ENCODE measurements at places on chromosomes 3 and 15.
A peak's percentile ranks its signal among the peaks of the same experiment; 100 is the strongest.

DNA sequence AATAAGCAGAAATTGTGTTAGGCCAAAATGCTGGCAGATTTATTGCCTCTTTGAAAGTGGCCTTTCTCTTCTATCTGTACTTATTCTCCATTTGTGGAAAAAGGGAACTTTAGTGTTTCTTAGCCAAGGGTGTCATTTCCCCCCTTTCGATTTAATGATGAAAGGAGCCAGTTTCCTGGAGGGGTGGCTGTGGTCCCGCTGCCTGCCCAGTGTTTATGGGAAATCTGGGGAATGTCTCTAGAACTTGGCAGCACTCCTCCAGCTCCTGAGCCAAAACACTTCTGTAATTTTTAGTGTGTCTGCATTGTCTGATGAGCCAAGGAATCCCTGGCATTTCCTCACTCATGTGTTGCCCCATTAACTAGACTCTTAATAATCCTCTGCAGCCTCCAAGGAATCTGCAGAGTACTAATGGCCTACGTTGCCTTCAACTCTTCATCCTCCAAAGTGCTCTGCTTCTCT lies 448.8 kb downstream of the GRM7 start:
- peak; percentile 77 for DNase-seq

DNA sequence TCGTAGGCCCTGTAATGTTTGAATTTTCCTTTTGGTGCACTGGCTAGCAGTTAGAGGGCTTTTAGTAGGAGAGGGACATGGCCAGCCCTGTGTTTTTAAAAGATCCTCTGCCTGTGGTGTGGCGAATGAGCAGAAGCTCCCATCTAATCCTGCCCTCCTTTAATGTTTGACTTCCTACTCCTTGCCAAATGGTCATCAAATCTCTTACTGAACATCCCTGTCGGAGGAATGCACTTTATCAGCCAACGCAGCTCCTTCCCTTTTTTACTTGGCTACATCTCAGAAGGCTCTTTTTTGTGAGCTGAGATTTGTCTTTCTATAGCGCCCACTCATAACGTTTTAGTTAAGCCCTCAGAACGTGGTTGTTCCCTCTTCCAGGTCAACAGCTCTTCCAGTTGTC lies 44.8 kb downstream of the MAP2K5 start:
- no peak for DNase-seq

- peak; percentile 77 for DNase-seq
Observed at GRCh38 chr15:80106051-80106450, 46.6 kb downstream of the ZFAND6 start.

GRCh38 chr3:183539811-183540210 lies 15.7 kb downstream of the KLHL6 start:
- DNase-seq: no peak
